Epithelial cell of proximal tubule (primary cell): ENCODE measurements at places on chromosomes 13 and 19.

GRCh38 chr13:80160110-80160509 lies 180.8 kb downstream of the SPRY2 start:
- DNase-seq: no peak

DNA sequence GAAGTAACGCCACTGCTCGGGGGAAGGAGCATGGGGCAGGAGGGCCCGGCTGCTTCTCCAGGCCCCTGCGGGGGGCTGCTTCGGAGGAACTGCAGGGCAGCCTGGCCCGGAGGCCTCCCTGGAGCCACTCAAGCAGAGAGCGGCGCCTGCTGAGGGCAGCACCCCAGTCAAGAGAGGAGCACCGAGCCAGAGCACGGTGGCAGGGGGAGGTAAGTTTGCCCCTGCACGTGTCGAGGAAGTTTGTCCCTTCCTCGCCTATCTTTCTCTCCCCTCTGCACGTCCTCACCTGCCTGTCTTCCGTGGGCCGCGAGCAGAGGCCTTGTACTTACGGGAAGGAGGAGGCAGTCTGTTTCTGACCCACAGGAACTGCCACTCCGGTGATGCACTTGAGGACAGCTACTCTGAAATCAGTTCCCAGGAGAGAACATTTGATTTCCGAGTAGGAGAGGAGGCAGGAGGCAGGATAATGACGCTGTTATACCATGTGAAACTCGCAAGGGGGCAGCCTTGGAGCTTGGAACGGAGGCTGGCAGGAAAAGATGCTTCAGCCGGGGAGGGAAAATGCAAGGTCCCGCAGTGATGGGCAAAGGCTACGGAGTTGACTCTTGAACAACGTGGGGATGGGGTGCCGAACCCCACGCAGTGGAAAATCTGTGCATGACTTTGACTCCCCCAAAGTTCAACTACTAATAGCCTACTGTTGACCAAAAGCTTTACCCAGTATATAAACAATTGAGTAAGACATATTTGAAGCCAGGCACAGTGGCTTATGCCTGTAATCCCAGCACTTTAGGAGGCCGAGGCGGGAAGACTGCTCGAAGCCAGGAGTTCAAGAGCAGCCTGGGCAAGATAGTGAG lies 5.0 kb downstream of the FFAR1 start:
- peak; percentile 9 for DNase-seq

DNA sequence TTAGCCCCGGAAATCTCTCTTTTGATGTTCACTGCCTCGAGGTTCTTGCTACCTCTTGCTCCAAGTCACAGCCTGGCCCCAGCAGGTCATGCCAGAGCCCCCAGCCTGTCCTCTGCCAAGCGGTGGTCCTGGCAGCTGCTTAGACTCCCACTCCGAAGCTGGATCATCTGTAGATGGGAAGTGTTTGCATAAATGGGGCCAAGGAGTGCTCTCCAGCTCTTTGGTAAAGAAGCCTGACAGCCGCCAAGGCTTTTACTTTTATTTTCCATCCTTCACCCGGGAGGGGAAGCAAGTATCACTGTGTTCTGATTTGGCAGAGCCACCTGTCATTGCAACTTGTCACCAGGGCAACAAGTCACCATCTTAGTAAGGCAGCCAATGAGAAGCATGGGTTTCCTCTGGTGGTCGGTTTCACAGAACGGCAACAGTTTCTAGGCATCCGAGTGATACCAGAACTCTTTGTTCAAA lies 10.6 kb upstream of the RETN start:
- no peak for DNase-seq

GRCh38 chr13:70894258-70894657 lies 786.0 kb upstream of the KLHL1 start:
- no peak for DNase-seq

DNA sequence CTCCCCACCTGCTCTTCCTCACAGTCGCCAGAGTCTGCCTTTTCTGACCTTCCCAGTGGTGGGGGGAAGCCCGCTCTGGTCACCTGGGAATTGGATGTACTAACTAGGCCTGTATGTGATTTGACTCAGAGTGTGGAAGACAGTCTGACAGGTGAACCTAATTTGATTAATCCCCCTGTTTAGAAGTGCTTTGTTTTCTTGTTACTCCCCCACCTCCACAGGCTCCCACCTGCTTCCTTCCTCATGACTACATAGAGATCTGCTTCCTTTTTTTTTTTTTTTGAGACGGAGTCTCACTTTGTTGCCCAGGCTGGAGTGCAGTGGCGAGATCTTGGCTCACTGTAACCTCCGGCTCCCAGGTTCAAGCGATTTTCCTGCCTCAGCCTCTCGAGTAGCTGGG lies 44.0 kb downstream of the COG3 start:
- DNase-seq: no peak

- no peak for DNase-seq
Measured at GRCh38 chr13:78680576-78681350, 21.8 kb upstream of the OBI1 start.

- no peak for DNase-seq
Measured at GRCh38 chr13:29294821-29295220, 300.7 kb downstream of the SLC7A1 start.

- no peak for DNase-seq
Measured at GRCh38 chr13:100588331-100589177, at the start of gene GGACT. Gene GGACT (minus strand): TSS chr13:100588789. CDS start chr13:100532591, 56,198 bp downstream.

DNA sequence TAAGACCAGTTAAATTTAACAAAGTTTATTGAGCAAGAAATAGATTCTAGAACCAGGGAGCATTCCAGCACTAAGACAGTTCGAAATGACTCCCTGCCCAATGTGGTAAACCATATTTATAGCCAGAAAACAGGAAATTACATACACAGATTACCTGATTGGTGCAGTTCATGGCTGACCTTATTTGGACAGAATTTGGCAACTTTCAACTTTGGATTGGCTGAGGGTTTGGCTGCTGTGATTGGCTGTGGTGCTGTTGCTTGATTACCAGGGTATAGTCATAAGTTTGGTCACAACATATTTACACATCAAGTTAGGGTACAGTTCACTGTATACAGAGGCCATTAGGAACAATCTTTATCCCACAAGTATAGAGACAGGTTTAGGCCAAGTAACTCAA lies 984.8 kb upstream of the MIR17HG start:
- DNase-seq: no peak

- DNase-seq: no peak
Measured at GRCh38 chr19:38701455-38702063, 42.7 kb downstream of the CAPN12 start.

GRCh38 chr19:3575260-3575741 lies 2.6 kb downstream of the HMG20B start:
- no peak for DNase-seq

DNA sequence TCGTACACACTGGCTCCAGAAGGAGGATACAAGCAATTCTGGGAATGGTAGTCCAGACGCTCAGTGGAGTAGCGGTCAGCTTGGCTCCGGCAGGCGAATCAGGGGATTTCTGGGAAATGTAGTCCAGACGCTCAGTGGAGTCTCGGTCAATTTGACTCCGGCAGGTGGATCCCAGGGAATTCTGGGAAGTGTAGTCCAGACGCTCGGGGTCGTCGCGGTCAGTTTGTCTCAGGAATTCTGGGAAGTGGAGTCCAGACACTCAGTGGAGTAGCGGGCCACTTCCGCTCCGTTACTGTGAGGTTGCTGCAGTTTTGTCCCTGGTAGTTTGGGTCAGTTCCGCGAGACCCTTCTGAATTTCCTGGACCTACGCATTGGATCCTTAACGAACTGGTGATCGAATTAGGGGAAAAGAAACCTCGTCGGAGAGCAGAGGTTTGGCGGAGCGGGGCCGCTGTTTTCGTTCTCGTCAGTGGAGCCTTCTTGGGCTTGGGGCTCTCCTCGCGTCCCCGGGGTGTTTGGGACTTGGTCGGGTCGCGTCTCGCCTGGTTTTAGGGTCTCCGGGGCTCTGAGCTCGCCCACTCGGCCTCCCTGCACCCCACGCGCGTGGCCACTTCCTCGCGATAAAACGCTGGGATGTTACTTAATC lies at the start of gene ZNF225:
Gene ZNF225, plus strand, starts transcription at position 262 of the 646 bp plus-strand sequence. CDS start 2,429 bp downstream, outside the sequence.
- peak; percentile 92 for DNase-seq

- no peak for DNase-seq
Measured at GRCh38 chr13:113954046-113954835, 19.6 kb downstream of the C13orf46 start.

- no peak for DNase-seq
Measured at GRCh38 chr13:24225930-24226329, 65.4 kb downstream of the SPATA13 start.

DNA sequence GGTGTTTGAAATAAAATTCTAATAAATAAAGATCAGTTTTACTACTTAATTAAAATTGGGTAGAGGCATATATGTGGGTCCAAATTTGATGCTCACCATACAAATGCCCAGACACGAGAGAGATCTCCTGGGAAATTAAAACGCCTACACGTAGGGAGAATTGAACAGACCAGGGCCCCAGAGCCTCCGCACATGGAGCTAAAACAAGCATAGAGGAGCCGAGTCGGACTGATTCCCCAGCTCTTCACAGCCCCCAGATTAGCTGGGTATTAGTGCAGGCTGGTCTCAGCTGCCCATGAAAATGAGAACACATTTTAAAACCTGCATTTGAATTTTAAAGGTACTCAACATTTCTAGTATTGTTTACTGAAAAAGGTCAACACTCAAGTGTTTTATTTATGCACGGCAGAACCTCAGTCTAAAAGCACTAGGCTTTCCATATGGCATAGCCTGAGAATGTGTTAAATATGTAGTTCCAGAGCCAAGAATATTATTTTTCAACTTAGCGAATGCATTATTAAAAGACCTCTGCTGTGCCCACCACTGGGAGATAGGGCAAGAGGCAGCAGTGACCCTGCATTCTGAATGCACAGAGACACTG lies 344.8 kb downstream of the ENOX1 start:
- no peak for DNase-seq

DNA sequence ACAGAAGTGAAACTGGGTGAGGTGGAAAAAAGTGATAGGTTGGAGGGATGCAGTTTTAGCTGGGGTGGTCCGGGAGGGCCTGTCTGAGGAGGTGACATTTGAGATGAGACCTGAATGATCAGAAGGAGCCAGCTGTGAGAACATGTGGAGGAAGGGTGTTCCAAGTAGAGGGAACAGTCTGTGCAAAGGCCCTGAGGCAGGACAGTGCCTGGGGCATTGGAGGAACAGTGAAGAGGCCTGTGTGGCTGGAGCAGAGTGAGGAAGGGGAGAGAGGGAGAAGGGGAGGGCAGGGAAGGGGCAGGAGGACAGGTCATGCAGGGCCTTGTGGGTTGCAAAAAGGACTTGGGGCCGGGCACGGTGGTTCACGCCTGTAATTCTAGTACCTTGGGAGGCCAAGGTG lies 36.3 kb upstream of the PTPRS start:
- DNase-seq: no peak

- DNase-seq: no peak
Measured at GRCh38 chr13:42333613-42334328, 61.8 kb downstream of the AKAP11 start.

- DNase-seq: no peak
Measured at GRCh38 chr19:34350161-34350561, 14.8 kb upstream of the GPI start.

- no peak for DNase-seq
Measured at GRCh38 chr19:40682431-40682964, 8.0 kb downstream of the NUMBL start.

- DNase-seq: no peak
Measured at GRCh38 chr13:47094734-47095434, 198.0 kb upstream of the HTR2A start.

DNA sequence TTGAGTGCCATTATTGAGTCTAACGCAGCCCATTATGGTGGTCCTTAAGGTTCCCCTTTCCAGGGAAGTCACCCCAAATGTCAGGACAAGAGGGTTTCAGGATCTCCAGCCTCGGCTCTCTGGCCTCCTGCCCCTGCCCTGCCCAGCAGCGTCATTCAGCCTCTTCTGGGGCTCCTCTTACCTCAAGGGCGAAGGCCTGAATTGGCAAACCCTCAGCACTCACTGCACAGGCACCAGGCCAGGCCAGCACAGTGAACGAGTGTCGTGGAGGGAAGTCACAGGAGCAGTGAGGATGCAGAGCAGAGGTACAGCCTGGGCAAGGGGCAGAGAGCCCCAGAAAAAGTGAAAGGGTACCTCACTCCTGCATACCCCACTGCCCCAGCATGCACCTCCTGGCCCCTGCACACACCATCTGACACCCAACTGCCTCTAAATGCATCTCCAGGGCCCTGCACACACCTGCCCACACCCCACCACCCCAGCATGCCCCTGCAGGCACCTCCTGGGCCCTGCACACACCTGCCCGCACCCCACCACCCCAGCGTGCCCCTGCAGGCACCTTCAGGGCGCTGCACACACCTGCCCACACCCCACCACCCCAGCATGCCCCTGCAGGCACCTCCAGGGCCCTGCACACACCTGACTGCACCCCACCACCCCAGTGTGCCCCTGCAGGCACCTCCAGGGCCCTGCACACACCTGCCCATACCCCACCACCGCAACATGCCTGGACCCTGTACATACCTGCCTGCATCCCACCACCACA lies 19.8 kb downstream of the SLC25A42 start:
- DNase-seq: no peak

DNA sequence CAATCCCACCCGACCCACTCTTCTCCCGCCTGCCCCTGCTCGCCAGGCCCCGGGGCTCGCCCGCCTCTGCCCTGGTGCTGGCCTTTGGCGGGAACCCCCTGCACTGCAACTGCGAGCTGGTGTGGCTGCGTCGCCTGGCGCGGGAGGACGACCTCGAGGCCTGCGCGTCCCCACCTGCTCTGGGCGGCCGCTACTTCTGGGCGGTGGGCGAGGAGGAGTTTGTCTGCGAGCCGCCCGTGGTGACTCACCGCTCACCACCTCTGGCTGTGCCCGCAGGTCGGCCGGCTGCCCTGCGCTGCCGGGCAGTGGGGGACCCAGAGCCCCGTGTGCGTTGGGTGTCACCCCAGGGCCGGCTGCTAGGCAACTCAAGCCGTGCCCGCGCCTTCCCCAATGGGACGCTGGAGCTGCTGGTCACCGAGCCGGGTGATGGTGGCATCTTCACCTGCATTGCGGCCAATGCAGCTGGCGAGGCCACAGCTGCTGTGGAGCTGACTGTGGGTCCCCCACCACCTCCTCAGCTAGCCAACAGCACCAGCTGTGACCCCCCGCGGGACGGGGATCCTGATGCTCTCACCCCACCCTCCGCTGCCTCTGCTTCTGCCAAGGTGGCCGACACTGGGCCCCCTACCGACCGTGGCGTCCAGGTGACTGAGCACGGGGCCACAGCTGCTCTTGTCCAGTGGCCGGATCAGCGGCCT lies 4.1 kb downstream of the LRFN3 start:
- DNase-seq: no peak

DNA sequence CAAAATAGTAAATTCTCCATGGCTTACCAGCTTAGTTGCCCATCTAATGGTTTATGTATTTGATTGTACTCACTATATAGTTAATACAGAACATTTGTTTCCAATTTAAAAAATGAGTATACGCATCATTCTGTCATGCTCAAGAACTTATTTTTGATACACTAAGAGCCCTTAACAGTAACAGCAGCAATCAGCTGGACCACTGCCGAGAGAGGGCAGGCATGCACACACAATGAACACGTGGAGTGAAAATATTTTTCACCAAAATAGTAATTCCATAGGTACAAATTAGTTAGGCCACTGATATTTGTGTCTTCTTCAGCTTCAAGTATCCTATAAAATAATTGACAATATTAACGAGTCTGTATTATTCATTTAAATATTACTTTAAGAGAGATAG lies 109.9 kb downstream of the KLF12 start:
- DNase-seq: no peak
